ENCODE measurements at places on chromosomes 3 and 15. TPM values are rescaled to one million over a fixed set of nuclear protein-coding genes. Genes with fewer than 3 reads are reported as not detected.

DNA sequence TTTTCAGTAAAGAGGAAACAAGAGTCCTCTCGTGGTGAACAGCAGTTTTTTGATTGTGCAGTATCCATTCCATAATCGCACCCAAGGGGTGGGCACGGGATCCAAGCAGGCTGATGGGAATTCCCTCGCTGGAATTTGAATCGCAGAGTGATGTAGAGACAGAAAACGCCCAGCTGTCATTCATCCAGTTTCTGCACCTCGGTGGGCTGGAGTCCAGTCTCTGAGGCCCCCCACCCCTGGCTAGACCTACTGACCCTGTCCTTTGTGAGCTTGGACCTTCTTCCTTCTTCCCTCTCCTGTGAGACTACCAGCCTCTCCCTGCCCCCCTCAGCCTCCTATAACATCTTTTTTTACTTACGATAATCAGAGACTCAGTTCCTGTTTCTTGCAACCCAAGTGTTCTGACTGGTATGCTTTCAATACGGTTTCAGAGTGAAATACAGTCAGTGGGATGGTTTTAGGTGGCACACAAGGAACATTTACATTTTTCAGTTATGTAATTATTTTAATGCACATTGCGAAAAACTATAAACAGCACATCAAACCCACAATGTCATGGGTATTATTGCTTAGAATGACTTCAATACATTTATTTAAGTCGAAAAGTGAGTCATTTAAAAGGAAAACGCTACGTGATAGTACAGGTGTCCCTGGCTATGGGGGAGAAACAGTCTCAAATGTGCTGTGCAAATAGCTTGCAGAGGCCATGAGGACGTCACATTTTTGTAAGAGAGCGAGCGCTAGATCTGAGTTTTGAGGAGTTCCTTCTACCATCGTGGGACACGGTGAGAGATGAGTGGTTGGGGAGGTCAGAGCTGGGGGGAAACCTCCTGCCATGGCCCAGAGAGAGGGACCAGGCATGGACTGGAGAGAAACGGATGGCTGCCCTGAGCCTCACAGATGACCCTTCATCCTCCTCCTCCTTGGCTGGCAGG, 37.5 kb upstream of the CHST2 start:
- H3K4me1 ChIP-seq = no peaks in the 10 kb centered on the region
- no peak overlapping the region for H3K4me3 ChIP-seq
- no peaks in the 10 kb centered on the region for H3K36me3 ChIP-seq
- no peaks in the 10 kb centered on the region for H3K27me3 ChIP-seq
- no peak overlapping the region for H3K27ac ChIP-seq
- DNase-seq = no peak

DNA sequence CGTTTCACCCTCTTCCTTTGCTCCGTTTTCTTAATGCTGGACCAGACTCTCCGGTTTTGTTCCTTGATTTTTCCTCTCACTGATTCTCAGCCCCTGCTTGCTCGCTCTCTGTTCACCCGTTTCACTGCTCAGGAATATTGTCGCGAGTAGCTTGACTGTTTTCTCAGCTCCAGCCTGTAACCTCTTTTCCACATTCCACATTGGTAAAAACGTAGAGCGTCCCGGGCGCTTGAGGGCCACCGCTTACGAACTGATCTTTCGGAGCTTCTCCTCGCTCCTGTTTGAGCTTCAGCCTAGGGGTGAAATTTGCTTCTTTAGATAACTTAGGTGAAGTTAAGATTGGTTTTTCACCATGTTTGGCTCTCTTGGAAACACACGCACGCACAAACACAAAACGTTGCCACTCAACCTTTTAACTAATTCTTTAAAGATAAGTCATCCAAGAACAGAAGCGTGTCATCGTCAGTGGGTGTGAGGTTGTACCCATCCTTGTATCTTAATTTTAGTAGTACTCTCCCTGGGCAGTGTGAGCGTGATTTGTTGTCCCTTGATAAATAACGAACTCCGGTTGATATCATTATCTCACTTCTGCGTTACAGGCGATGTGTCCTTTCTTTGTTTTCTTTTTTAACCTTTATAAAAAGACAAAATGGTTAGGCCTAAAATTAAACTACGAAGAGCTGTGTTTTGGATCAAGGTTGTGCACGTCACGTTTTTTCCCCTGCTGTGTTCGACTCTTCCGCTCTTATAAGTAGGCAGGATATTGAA, 1.0 kb downstream of the PAK2 start:
- DNase-seq = no peak
- no peaks in the 10 kb centered on the region for H3K36me3 ChIP-seq
- H3K27me3 ChIP-seq = no peaks in the 10 kb centered on the region
- peak overlapping the region; percentile 98 for H3K27ac ChIP-seq
- H3K4me3 ChIP-seq = peak overlapping the region; percentile 89
- H3K4me1 ChIP-seq = peaks cover 34% of the 10 kb centered on the region

GRCh38 chr15:48469271-48469670, 138.0 kb downstream of the DUT start:
- H3K27me3 ChIP-seq = no peaks in the 10 kb centered on the region
- no peak overlapping the region for H3K27ac ChIP-seq
- H3K4me1 ChIP-seq = no peaks in the 10 kb centered on the region
- no peak overlapping the region for H3K4me3 ChIP-seq

GRCh38 chr15:85407421-85408269, 27.2 kb downstream of the AKAP13 start:
- no peaks in the 10 kb centered on the region for H3K27me3 ChIP-seq
- no peak overlapping the region for H3K4me3 ChIP-seq
- no peak overlapping the region for H3K27ac ChIP-seq
- peaks cover 82% of the 10 kb centered on the region for H3K4me1 ChIP-seq

DNA sequence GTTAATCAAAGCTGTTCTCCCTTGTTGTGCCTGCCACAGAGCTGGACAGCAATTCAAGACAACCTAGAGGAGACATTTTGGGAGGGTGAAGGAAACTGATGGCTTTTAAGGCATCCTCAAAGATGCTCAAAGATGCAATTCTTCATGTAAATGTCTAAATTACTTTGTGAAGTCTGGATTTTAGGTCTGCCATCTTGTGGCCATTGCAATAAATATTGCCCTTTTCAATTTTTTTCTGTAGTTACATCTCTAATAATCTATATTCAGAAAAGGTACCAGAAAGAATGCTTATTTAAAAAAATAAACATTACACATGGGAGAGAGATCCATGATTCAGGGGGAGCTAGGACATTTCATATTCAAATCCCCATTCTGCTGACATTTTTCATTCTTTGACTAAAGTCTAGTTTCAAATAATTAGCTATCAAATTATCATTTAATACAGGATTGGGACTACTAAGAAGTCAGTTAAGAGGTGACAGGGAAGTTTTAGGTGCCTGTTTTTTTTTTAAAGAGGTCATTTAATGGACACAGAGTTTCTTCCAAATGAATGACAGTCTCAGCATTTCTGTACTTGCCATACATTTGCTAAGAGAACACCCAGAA, 259.8 kb upstream of the WNT5A start:
- DNase-seq = no peak
- H3K27ac ChIP-seq = no peak overlapping the region
- no peaks in the 10 kb centered on the region for H3K4me1 ChIP-seq
- no peak overlapping the region for H3K4me3 ChIP-seq

DNA sequence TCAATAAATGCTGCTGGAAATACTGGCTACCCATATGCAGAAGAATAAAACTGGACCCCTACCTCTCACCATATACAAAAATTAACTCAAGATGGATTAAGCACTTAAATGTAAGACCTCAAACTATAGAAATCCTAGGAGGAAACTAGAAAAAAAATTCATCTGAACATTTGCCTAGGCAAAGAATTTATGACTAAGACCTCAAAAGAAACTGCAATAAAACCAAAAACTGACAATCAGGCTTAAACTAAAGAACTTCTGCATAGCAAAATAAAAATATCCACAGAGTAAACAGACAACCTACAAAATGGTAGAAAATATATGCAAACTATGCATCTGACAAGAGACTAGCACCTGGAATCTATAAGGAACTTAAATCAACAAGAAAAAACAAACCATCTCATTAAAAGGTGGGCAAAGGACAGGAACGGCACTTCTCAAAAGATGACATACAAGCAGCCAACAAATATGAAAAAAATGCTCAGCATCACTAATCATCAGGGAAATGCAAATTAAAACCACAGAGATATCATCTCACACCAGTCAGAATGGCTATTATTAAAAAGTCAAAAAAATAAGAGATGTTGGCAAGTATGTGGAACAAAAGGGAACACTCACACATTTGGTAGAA, 47.0 kb downstream of the MYO9A start:
- peaks cover 12% of the 10 kb centered on the region for H3K4me1 ChIP-seq
- H3K36me3 ChIP-seq = no peaks in the 10 kb centered on the region
- no peak overlapping the region for H3K4me3 ChIP-seq

DNA sequence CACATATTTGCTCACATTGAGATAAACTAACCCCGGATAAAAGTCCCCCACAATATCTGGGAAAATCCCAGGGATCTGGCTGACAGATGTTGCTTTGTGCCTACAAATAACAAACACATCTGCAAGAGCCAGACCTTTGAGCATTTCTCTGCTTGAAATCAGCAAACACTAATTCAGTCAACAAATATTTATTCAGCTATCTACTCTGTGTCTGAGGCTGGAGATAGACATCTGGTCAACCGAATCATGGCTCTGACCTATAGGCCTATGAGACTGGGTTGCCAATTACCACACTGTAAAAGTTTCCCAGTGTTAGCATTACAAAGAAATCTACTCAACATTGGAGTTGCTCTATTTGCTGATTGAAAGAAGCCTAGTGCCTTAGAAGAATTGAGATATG, 201.1 kb upstream of the CADPS start:
- no peak overlapping the region for H3K4me3 ChIP-seq
- H3K27ac ChIP-seq = no peak overlapping the region
- no peak for DNase-seq
- H3K27me3 ChIP-seq = no peaks in the 10 kb centered on the region

DNA sequence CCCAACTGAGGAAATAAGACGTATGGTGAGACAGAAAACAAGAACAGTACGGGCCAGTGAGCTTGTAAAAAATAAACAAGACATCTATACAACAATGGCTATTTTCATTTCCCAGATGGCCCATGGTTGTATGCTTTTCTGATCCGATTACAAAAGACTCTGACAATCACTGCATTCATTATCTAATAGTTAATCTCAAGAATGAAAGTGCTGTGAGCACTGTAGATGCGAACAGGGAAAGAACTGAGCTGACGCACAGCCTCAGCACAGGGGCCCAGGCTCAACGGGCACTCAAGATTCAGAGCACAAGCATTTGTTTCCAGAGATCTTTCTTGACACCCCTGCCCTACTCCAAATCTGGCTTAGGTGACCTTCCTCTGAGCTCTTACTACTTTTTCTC, 6.9 kb downstream of the MTMR10 start:
- DNase-seq = no peak
- no peak overlapping the region for H3K4me3 ChIP-seq
- H3K27me3 ChIP-seq = no peaks in the 10 kb centered on the region
- H3K36me3 ChIP-seq = peaks cover 10% of the 10 kb centered on the region

GRCh38 chr3:183490211-183490601, 61.8 kb upstream of the MCF2L2 start:
- peak overlapping the region; percentile 51 for H3K27ac ChIP-seq
- no peaks in the 10 kb centered on the region for H3K27me3 ChIP-seq
- H3K4me3 ChIP-seq = no peak overlapping the region
- peaks cover 18% of the 10 kb centered on the region for H3K4me1 ChIP-seq

DNA sequence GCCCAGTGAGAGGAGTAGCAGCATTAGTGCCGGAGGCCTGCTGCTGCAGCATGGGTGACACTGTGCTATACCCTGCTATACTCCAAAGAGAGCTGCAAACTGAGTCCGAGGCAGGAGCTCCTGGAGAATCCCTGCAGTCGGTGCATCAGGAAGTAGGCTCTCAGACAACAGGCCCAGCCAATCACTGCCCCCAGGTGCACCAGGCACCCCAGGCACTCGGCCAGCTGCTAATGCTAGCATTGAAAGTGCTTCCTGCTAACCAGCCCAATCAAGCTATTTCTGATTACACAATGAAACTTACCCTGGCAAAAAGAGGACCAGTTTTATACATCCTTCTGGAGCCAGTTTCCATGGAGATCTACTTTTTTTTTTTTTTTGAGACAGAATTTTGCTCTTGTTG, 45.6 kb upstream of the IREB2 start:
- no peak for DNase-seq
- no peaks in the 10 kb centered on the region for H3K4me1 ChIP-seq
- peaks cover 16% of the 10 kb centered on the region for H3K27me3 ChIP-seq
- H3K36me3 ChIP-seq = no peaks in the 10 kb centered on the region
- H3K4me3 ChIP-seq = no peak overlapping the region
- H3K27ac ChIP-seq = no peak overlapping the region

DNA sequence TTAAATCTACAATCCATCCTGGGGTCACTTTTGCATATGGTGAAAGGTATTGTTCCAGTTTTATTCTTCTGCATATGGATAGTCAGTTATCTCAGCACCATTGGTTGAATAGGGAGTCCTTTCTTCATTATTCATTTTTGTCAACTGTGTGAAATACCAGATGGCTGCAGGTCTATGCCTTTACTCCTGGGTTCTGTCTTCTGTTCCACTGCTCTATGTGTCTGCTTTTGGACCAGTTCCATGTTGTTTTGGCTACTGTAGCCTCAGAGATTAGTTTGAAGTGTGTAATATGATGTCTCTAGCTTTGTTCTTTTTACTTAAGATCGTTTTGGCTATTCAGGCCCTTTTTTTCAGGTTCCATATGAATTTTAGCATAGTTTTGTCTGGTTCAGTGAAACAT, 795.8 kb downstream of the OTOL1 start:
- no peaks in the 10 kb centered on the region for H3K36me3 ChIP-seq
- no peaks in the 10 kb centered on the region for H3K4me1 ChIP-seq
- H3K4me3 ChIP-seq = no peak overlapping the region
- DNase-seq = no peak

DNA sequence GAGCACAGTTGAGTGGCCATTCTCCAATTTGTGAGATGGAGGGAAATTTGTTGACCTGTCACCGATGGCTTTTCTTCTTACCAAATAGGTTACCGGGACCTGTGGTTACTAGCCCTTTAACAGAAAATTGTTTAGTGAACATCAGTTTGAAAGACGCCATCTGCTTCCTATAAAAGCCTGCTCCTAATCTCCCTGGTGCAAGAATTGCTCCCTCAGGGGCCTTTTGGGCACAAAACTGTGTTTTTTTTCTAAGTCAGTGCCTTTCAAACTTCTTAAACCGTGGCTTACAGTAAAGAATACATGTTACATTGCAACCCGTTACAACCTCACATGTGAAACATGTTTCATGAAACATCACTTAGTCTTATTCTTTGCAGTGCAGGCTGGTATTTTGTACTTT, 15.0 kb downstream of the CACNA2D3 start:
- H3K4me3 ChIP-seq = no peak overlapping the region
- H3K4me1 ChIP-seq = no peaks in the 10 kb centered on the region
- H3K27me3 ChIP-seq = no peaks in the 10 kb centered on the region
- no peaks in the 10 kb centered on the region for H3K36me3 ChIP-seq
- no peak overlapping the region for H3K27ac ChIP-seq
- DNase-seq = no peak

Gene SLC22A14
- 0.11 TPM for polyA plus RNA-seq

Gene C3orf70
- 0.53 TPM for polyA plus RNA-seq

Gene WNT7A
- polyA plus RNA-seq = not detected

Gene PRR20G
- polyA plus RNA-seq = not detected

Gene SNAP23
- polyA plus RNA-seq = 28.6 TPM

Gene LSAMP
- polyA plus RNA-seq = 1.6 TPM
